Right lung (tissue), 10 donors: ENCODE measurements at places on chromosomes 3 and 15. TPM values are rescaled to one million over a fixed set of nuclear protein-coding genes. Genes with fewer than 3 reads are reported as not detected.

DNA sequence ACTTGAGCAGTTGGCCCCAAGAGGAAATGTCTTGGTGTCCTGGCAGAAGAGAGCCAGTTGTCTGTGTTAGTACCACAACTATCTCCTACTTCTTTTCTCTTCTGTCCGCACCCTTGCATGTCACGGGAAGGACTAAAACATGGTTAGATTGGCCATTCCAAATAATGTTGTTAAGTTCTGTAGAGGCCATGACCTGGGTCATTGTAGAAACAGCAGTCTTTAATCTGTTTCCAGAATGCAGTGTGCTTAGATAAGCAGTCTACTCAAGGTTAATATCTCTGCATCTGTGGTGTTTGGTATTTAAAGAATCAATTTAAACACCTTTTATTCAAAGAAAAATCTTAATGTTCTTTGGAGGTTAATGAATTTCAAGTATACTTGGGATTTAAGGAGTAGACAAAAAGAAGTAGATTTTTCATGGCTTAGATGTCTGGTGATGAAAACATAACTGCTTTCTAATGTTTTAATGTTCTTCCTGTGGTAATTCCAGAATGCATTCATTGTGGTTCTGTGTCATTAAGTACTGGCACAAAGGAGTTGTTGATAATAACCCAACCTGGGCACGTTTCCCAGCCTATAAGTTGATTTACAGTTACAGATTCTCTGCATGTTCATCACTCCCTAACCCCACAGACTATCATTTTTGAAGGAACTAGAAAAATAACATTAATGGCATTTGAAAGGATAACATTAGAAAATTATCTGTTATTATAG, 58.9 kb downstream of the TMEM108 start:
- DNase-seq: no peak

DNA sequence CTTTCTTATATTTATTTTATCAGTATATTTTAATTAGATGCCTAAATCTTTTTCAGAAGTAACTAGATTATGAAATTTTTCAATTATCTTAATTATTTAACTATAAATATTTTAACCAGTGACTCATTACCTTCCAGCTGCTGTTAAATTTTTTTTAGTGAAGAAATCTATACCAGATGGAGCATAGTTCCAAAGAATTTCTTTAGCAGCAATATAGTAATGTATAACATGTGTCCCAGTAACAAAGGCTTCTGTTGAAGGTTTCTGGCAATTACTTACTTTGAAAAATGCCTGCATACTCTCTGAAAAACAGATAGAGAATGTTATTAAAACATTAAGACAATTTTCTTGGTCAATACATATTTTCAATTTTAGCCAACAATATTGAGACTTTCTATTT, 45.1 kb upstream of the CP start:
- no peak for DNase-seq

GRCh38 chr3:153970741-153971347, 150.3 kb upstream of the ARHGEF26 start:
- no peak for DNase-seq

DNA sequence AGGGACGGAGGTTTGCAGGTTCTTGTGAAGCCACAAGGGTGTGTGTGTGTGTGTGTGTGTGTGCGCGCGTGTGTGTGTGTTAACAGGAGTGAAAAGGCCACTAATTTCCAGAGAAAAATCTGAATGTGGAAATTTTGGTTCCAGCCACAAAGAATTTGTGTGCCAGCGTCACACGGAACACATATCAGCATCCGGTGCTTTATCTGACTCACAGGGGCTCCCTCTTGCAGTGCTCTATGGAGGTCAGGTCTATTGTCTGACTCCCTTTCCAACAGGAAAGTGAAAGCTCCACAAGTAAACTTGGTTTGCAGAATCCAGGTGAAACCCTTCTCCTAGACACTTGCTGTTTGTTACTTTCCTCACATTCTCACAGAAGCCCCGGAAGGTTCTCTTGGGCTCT, 6.2 kb downstream of the CLDN11 start:
- no peak for DNase-seq

- DNase-seq: no peak
These were observed 183.7 kb upstream of the LMCD1 start for GRCh38 chr3:8317661-8318649.

DNA sequence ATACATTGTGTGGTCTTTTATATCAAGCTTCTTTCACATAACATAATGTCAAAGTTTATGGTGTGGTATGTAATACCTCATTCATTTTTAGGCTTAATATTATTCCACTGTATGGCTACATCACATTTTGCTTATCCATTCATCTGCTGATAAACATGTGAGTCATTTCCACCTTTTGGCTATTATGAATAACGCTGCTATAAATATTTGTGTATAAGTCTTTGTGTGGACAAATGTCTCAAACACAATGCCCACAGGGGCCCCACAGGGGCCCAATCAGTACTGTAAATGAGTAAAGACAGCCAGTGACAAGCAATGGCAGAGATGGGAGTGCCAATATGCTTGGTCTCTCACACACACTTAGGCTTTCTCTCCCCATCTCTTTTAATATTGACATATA, 54.2 kb downstream of the PIK3R4 start:
- DNase-seq: no peak

DNA sequence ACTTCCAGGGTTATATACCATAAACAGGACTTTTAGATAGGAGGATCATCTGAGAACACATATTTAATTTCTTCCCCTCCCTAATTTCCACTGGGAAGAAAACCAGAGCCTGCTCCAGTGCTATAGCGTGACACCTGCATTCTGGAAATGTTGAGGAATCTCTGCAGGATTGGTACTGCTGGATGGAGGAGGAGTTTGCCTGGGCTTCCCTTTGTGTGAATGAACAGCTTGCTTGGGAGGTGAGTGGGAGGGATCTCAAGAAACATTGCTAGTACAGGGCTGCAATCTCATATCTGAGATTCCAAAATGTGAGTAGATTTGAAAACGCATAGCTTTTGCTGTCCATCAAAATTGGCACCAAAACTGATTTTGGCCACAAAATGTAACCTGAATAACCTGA, 295.9 kb upstream of the RGMA start:
- no peak for DNase-seq

- no peak for DNase-seq
These were observed 628.5 kb downstream of the ROBO2 start for GRCh38 chr3:77668376-77668775.

DNA sequence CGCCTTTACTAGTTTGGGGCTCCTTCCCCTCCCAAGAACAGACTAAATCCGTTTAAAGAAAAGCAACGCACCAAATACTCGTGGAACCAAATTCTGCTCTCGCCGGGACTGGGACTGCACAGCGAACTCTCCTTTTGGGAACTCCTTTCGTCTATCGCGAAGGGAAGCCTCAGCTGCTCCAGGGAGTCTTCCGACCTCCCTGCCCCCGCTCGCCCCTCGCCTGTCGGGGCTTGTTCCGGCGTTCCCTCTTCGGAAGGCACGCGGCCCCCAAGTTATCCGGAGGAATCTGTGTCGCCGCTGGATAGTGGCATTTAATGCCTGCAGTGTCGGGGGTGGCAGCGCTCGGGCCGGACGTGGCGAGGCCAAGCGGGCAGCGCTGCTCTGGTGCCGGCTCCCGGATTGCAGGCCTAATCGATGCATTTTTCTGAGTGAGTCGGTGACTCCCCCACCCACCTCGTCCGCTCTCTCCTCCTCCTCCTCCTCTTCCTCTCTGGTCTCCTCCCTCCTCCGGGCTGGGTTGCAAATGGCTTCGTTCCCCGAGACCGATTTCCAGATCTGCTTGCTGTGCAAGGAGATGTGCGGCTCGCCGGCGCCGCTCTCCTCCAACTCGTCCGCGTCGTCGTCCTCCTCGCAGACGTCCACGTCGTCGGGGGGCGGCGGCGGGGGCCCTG, at the start of gene TRIM71:
TSS of gene TRIM71 (plus strand) at position 440 of the 671 bp plus-strand sequence. CDS start at position 524, 84 bp downstream.
- no peak for DNase-seq

- DNase-seq: no peak
These were observed 305.8 kb upstream of the THBS1 start for GRCh38 chr15:39275066-39275465.

- DNase-seq: peak; percentile 16
These were observed 2.0 kb upstream of the RNF111 start for GRCh38 chr15:58985443-58985842.

GRCh38 chr15:52369030-52369429, 73.4 kb upstream of the MYO5C start:
- no peak for DNase-seq

- DNase-seq: no peak
These were observed 165.1 kb upstream of the ATP10A start for GRCh38 chr15:26028086-26028740.

DNA sequence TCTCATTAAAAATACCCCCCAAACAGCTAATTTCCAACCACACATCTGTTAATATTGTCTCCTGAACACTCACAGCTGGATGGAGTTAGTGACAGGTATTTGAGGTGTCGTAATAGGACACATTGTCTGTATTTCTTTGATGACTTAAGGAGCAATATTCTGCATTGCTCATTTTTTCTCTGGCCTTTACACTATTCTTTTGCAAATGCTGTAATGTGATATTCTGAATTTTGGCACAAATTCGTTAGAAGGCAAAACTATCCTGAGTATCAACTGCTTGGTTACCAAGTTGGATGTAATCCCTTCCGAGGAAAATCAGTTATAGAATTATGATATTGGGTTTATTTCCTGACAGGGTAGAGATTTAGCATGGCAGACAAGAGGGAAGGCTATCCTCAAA, 1030.2 kb downstream of the MCTP2 start:
- DNase-seq: no peak

DNA sequence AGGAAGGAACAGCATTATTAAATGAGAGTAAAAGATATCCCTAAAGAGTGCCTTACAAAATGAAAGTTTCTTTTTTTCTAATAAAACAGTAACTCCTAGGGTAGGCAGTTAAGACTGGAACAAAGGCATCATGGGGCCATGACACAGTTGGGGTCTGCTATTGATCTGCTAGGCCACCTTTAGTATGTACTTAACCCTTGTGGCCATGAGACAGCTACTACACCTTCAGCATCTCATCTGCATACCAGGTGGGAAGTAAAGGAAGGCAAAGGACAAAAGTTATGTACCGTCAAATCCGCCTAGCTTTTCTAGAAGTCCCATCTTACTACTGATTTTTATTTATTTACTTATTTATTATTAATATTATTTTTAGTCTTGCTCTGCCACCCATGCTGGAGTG, 93.8 kb upstream of the FHIT start:
- DNase-seq: no peak

GRCh38 chr3:79167651-79168416, 600.0 kb downstream of the ROBO1 start:
- peak; percentile 82 for DNase-seq

GRCh38 chr3:169591983-169592644, 71.4 kb downstream of the MECOM start:
- DNase-seq: no peak

GRCh38 chr15:48096355-48096786, 24.4 kb upstream of the SLC24A5 start:
- DNase-seq: no peak

DNA sequence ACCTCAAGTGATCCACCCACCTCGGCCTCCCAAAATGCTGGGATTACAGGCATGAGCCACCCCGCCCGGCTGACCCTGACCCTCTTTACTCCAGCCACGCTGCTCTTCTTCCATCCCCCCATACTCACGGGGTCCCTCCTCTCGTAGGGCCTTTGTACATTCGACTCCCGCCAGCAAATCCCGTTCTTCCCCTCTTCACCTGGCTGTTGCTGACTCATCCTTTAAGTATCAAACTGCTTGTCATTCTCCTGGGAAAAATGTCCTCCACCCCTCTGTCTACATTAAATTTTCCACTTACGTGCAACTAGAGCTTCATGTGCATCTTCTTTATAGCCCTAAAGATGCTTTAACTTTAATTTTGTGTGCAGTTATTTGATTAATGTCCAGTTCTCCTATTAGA, 203.1 kb downstream of the OPA1 start:
- DNase-seq: no peak

DNA sequence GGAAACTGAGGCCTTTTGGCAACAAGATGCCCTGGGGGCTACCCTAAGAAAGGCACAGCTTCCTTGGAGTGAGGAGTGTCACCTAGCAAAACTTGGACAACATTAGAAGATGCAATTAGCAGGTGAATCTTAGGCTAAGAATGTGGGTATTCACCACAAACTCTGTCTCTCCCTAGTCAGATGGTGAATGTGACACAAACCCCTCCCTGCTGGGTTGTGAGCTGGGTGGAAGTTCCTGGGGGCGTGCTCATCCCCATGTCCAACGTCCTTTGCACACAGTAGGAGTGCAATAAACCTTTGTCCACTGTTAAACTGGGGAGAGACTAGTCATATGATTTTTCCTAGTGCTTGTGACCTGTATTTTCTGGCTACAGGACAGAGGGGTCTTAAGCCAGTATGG, 67.1 kb upstream of the SH3GL3 start:
- no peak for DNase-seq

GRCh38 chr15:79887054-79887930, 9.5 kb downstream of the MTHFS start:
- DNase-seq: no peak

DNA sequence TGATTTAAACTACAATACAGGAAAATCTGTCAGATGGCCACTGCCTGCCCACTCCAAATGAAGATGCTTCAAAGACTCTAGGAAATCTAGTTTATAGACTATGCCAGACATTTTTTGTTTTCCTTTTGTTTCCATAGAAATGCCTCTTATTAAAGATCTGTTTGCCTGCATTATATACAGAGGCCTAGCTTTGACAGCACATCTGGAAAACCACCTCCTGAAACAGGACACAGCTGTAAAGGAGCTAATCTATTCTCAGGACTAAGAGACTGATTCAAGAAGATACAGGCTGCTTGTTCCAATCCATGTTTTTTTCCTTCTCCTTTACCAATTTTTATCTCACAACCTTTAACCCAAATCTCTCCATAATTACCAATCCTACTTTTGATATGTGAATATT, 75.3 kb upstream of the STRIT1 start:
- no peak for DNase-seq

GRCh38 chr15:56917652-56918045, 795 bp upstream of the TCF12 start:
- no peak for DNase-seq

GRCh38 chr15:66823601-66824000, 121.6 kb downstream of the SMAD6 start:
- no peak for DNase-seq

CASR gene
- polyA plus RNA-seq: 0.01 TPM

IL17RB gene
- 11.7 TPM for polyA plus RNA-seq

CYP1A1 gene
- polyA plus RNA-seq: 0.21 TPM

SLC15A2 gene
- 18.5 TPM for polyA plus RNA-seq

PLA2G4F gene
- 4.6 TPM for polyA plus RNA-seq

LMLN gene
- polyA plus RNA-seq: 7.0 TPM

TERC gene
- polyA plus RNA-seq: not detected

OGG1 gene
- polyA plus RNA-seq: 70.6 TPM

TM4SF18 gene
- polyA plus RNA-seq: 11.9 TPM

CIB2 gene
- 32.5 TPM for polyA plus RNA-seq

ECE2 gene
- polyA plus RNA-seq: not detected

C3orf20 gene
- 0.21 TPM for polyA plus RNA-seq

FOXL2NB gene
- polyA plus RNA-seq: 0.04 TPM

COLQ gene
- 9.0 TPM for polyA plus RNA-seq

ZNF502 gene
- 13.6 TPM for polyA plus RNA-seq

SLC24A5 gene
- polyA plus RNA-seq: 0.31 TPM
